ENCODE measurements at places on chromosomes 5 and 9.

- no peak for DNase-seq
Measured at GRCh38 chr9:89723469-89724100, 118.8 kb downstream of the GADD45G start.

DNA sequence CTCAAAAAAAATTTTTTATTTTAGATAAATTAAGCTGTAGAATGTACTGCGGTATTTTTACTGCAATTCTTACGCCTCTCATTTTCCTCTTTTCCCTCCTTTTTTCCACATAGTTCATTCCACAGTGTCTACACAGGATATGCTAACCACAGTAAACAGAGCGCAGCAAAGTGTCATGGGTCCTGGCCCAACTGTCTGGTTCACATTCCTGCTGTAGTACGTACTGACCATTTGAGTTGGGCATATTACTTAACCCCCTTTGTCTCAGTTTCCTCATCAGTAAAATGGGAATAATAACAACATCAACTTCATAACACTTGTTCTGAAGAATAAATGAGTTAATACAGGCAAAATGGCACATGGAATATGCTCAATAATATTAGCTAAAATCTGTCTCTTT is 41.6 kb downstream of the SLC44A1 start:
- DNase-seq, result no peak

DNA sequence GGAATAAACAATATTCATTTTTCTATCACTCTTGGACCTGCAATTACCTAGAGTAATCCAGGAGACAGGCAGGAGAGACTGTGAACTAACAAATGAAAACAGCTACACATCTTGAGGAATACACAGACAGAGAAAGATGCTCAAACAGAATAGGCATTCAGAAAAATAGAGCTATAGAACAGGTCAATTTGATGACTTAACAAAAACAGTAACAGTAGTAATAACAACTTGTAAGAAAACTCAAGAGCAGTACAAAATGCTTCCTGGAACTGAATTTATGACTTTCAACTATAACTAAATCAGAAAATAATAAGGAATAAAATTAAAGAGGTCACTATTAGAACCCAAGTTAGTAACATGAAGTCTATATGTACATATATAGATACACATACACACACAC is 579.3 kb downstream of the TLR4 start:
- DNase-seq, result no peak

DNA sequence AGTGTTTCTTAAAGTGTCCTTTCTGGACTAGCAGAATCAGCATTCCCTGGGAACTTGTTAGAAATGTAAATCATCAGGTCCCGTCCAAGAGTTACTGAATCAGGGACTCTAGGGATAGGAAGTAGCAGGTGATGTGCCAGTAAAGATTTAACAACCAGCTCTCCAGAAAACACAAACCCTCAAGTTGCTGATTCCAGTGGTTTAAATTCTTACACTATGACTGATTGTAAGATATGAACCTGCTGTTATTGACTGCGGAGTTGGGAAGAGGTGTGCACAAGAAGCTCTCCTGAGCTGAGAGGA is 39.1 kb upstream of the BASP1 start:
- DNase-seq, result no peak

DNA sequence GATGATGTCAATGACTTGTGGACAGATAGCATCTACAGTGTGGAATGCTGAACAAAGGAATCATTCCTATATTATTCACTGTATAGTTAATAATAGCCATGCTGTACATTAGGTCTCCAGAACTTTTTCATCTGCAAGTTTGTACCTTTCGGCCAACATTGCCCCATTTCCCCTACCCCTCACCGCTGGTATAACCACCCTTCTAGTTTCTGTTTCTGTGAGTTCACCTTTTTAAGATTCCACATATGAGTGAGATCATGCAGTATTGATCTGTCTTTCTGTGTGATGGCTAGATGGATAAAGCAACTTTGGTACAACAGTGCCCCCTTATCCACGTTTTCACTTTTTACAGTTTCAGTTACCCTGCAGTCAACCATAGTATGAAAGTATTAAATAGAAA is 18.8 kb upstream of the ALDH1B1 start:
- DNase-seq, result no peak

DNA sequence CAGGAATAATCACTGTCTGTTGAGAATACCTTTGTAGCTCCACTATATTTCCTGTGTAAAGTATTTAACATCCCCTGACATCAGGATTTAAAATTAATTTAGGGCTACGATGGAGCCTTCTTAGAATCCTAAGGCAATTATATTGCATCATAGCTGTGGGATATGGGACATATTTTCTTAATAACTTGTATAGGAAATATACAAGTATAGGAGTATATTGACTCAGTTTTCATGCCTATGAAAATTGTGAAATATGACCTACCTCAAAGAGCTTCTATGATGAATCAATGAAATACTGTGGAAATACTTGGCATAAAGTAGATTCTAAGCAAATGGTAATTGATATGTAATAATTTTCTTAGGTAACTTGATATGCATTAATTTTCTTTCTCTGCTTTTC is 221.0 kb upstream of the KLF4 start:
- DNase-seq, result no peak

- no peak for DNase-seq
Measured at GRCh38 chr5:138626333-138626944, 51.2 kb upstream of the HSPA9 start.

GRCh38 chr5:96081276-96081858 is 119.7 kb upstream of the ELL2 start:
- DNase-seq, result no peak

DNA sequence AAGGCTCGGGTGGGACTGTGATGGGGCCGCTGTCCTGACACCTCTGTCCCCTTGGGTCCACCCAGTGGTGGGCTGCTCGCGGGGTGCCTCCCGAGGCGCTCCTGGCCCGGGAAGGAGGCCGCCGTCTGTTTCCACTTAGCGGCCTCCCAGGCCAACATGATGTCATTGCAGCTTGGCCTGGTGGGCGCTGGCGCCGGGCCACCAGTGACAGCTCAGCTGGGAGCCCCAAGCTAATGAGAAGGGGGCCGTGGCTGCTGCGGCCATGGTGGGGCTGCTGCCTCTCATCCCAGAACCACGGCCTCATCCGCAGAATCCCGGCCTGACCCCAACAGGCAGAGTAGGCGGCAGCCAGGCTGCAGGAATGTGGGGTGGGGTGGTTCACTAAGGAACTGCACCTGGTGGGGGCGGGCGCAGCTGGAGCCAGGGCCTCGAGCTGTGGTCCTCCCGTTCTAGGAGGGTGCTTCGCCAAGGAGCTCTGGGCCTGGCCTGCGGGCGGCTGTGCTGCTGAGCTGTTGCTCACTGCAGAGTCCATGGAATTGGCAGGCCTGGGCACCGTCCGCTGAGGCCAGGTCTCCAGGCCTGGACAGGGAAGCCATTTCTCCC is 123.5 kb upstream of the COL5A1 start:
- DNase-seq, result no peak

GRCh38 chr5:1204693-1205242 is 3.4 kb downstream of the SLC6A19 start:
- no peak for DNase-seq

DNA sequence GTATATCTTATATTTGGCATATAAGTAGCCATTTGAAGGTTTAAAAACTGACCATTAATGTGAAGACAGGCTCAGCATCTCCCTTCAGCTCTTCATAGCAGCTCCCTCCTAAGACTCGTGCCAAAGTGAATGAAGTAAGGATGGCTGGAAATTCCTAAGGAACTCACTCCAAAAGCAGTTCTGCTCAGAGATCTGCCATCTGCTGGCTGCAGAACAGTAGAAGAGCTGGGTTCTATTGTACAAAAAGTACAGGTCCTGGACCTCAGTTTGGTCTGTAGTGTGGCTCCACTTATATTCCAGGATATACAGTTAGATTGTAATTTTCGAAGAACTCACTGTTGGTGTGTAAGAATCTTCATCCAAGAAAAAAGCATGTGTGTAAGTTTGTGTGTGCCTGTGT is 104.9 kb upstream of the RUSC2 start:
- no peak for DNase-seq

DNA sequence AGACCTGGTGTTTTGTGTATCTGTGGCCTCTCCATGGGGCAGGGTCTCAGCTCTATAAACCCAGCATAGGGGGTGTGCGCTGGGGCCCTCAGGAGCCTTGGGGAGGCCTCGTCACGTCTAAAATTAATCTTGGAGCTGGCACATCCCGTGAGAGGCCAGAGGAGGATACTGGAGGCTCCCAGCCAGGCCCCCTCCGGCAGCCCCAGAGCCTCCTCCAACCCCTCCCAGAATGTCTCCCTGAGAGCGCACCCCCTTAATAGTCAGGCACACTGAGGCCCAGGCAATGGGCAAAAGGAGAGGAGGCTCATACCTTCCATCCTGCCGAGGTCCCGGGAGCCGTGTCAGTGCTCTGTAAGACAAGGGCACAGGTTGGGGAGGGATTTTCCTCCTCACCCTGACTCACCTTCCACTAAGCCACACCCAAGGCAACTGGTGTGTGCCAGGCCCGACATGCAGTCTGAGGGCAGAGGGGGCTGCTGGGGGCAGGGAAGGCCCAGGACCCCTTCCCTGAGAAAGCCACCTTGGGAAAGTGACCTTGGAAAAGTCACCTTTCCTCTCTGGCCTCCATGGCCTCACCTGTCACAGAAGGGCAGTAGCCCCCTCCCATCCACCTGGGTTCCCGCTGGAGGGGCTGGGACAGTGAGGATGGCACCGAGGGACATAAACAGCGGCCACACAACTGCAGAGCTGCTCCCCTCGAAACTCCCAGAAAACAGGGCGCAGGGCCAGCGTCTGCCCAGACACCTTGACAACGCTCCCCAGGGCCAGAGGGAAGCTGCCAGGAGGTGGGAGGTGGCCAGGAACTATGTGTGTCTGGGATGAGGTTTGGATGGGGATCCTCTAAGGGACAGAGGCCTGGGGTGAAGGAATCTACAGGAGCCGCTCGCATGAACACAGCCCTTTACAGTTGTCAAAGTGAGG is 2.9 kb downstream of the AK1 start:
- no peak for DNase-seq

GRCh38 chr9:20624201-20625002 is 2.1 kb upstream of the MLLT3 start:
- DNase-seq, result no peak

DNA sequence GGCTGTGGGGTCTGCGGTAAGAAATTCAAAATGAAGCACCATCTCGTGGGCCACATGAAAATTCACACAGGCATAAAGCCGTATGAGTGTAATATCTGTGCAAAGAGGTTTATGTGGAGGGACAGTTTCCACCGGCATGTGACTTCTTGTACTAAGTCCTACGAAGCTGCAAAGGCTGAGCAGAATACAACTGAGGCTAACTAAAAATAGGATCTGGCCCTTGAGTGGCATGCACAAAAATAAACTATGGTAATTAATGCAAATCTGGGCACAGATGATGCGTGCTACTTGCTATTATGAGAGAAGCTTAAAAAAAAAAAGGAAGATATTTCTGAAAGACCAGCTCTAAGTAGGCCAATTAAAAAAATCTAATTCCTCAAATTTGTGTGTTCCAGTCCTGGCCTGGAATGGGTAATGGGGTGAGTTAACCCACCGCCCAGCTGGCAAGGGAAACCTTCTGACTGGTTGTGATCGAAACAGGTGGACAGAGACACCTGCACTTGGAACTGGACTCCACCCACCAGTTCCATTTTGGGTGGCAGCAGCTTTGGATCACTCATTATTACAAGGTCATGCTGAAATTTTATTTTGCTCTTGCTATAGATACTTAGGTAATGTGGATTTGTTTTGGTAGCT is 26.6 kb upstream of the ZBTB34 start:
- no peak for DNase-seq

- no peak for DNase-seq
Measured at GRCh38 chr9:38355517-38356120, 36.9 kb upstream of the ALDH1B1 start.

DNA sequence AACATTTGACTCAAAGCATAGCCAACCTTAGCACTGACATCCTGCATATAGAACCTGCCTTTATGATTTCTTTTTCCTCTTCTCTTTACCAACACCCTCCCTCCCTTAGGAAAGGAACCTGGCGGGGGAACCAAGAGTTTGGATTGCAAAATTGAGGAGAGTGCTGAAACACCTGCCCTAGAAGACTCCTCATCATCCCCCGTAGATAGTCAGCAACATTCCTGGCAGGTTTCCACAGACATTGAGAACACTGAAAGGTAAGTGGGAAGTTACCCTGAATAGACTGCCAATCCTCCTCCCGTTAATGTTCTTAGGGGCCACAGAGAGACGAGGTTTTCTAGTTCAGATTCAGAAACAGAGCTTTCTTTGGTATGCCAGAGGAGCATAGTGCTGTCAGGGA is 88.8 kb downstream of the RGS7BP start:
- no peak for DNase-seq

GRCh38 chr5:7565559-7565958 is 169.6 kb downstream of the ADCY2 start:
- DNase-seq, result no peak

GRCh38 chr9:764105-764524 is 77.4 kb upstream of the DMRT1 start:
- no peak for DNase-seq

- DNase-seq, result no peak
Measured at GRCh38 chr9:126506361-126507317, 107.1 kb upstream of the LMX1B start.

- no peak for DNase-seq
Measured at GRCh38 chr9:89781838-89782540, 177.2 kb downstream of the GADD45G start.

DNA sequence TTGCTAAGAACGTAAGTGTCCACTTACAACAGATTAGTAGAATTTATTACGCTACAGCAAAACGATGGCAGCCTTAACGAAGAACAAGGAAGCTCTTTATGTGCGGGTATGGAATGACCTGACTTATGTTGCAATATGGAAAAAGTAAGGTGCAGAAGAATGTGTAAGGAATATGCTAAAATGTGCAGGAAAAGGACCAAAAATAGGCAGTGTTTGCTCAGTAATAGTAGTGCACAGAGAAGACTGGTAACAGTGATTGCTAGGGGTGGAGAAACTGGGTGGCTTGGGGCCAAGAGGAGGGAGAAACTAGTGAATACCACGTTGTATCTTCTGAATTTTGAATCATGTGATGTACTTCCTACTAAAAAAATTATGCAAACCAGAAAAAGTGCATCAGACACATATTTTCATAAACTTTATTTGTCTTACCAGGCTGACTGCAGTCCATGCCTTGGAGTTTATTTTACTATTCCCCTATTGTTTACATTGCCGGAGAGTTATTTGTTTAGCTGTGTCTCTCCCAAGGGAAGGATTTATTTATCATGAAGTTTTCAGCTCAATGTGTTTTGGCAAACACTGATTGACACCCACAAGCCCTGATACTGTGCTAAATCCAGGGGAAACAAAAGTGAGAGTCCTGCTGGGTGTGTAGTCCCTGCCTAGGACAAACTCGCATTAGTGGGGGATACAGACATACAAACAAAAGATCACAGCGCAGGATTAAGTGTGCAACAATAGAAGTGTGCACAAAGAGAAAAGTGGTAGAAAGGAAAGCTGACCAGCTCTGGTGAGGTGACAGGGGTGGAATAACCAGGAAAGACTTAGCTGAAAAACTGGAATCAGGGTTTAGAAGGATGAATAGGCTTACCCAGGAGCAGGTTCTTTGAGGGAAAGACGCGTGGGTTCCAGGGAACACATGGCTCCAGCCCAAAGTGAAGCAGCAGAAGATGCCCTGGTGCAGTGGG is 34.0 kb upstream of the ZNF484 start:
- peak; percentile 53 for DNase-seq
